Pulmonary artery endothelial cell (primary cell): ENCODE measurements at places on chromosomes 2 and 18. TPM values are rescaled to one million over a fixed set of nuclear protein-coding genes. Genes with fewer than 3 reads are reported as not detected.

ZAP70 gene
- total RNA-seq: not detected in 2 replicates

DNA sequence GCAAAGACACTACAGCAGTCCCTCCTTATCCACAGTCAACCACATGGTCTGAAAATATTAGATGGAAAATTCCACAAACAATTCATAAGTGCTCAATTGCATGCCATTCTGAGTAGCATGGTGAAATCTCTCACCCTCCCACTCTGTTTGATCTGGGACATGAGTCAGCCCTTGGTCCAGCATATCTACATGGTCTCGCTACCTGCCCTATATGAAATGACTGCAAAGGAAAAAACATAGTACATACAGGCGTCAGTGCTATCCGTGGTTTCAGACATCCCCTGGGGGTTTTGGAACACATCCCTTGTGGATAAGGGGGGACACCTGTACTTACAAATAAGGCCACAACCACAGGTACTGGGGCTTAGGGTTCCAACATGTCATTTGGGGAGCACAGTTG, 73.7 kb downstream of the CABLES1 start:
- no peak for DNase-seq

CNTNAP5 gene
- not detected in 2 replicates for total RNA-seq

RAB27B gene
- 0.11 and 0.13 TPM in 2 replicates for total RNA-seq

DNA sequence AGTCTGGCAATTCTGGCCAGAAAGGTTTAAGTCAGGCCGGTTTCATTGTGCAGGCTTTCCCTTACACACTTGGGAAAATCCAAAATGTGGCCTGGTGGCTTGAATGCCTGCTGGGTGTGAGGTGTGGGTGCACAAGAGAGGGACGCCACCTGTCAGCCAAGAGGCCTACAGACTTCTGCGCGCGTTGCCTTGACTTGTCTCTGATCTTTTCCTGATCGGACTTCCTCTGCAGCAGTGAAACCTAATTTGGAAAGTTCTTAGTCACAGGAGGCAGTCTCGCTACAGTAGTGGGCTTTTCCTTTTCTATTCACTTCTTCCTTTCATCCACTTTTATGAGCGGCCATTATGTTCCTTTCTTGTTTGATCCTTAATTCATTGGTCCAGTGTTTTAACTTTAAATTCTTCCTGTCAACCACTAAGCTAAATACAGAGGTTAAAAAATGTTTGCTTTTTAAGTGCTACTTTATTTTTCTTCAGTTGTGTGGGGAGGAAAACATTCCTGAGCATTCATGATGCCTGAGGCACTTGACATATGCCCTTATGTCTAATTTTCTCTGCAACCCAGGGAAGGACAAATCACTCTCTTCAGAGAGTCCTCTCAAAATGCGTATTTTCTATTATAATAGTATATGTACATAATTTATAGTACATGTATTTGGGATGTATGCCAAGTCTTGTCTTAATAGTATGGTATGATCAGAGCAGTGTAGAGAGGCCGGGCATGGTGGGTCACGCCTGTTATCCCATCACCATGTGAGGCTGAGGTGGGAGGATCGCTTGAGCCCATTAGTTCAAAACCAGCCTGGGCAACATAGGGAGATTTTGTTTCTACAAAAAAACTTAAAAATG, 128.9 kb downstream of the WDSUB1 start:
- no peak for DNase-seq

GRCh38 chr2:219078126-219078525, 17.4 kb upstream of the IHH start:
- DNase-seq: no peak

GRCh38 chr2:212730994-212731393, 192.4 kb upstream of the ERBB4 start:
- DNase-seq: no peak
